ENCODE measurements at places on chromosomes 2 and 18.
A peak's percentile ranks its signal among the peaks of the same experiment; 100 is the strongest.

- no peak for DNase-seq
Observed at GRCh38 chr2:218387369-218388194, 5.5 kb downstream of the SLC11A1 start.

DNA sequence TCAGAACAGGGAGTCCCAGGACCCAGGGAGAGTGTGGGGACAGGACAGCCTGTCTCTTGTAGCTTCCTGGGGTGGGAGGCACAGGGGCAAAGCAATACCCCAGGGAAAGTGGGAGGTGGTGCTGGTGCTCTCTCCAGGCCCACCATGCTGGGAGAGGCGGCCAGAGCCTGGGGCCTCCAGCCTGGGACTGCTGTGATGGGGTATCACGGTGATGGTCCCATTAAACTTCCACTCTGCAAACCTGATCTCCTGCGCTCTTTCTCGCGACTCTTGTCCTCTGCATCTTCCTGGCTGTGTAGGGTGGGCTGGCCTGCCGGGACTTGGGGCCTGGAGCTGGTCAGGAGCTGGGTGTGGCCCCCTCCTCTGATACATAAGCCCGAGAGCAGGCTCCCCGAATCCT is 8.0 kb upstream of the CAPN10 start:
- DNase-seq = no peak

- DNase-seq = no peak
Observed at GRCh38 chr2:239611222-239611795, 210.5 kb upstream of the HDAC4 start.

DNA sequence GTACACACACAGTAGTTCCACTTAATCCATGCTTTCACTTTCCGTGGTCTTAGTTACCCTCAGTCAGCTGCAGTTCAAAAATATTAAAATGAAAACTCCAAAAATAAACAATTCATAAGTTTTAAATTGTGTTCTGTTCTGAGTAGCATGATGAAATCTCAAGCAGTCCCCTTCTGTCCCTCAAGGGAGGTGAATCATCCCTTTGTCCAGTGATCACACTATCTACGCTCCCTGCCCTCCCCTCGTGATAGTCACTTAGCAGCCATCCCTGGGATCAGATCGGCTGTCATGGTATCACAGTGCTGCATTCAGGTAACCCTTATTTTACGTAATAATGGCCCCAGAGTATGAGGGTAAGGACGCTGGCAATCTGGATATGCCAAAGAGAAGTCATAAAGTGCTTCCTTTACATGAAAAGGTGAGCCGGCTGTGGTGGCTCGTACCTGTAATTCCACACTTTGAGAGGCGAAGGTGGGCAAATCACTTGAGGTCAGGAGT is 5.8 kb upstream of the RTN4 start:
- peak; percentile 61 for DNase-seq

DNA sequence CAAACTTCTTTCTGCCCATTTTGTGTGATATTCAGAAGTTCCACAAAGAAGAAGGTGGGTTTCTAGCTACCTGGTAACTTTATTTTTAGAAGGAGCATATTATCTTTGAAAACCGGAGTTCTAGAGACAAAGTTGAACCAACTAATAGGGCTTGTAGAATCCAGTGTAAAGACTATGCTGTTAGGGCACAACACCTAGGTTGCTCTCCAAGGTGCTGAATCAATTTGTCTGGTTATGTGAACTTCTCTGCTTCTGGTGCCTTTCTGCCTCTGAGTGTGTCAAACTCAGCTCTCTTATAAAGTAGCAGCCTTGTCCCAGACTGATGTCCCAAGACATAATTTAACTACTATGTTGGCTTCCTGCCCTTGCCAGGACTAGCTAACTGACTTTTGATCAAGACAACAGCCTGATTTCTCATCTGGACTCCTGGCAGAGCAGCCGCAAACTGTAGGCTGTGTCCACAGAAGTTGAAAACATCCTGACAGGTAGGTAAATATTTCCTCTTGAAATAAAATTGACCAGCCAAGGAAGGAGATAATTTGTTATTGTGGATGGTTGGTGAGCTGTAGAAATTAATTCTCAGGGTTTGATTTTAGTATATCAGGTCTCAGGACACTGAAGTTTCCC is 119.4 kb downstream of the CYRIA start:
- DNase-seq = no peak

- DNase-seq = no peak
Observed at GRCh38 chr2:63051042-63051794, 588 bp downstream of the OTX1 start.

DNA sequence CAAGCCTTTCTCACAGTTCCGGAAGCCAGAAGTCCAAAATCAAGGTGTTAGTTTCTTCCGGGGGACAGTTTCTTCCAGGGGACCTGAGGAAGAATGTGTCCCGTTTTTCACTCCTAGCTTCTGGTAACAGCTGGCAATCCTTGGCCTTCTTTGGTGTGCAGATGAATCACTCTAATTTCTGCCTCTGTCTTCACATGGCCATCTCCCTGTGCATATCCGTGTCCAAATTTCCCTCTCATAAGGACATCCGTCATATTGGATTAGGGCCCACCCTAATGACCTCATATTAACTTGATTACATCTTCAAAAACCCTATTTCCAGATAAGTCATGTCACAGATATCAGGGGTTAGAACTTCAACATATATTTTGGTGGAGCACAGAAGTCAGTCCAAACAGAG is 141.4 kb downstream of the ZEB2 start:
- DNase-seq = no peak

GRCh38 chr2:78260861-78261260 is 738.7 kb upstream of the LRRTM4 start:
- DNase-seq = no peak

DNA sequence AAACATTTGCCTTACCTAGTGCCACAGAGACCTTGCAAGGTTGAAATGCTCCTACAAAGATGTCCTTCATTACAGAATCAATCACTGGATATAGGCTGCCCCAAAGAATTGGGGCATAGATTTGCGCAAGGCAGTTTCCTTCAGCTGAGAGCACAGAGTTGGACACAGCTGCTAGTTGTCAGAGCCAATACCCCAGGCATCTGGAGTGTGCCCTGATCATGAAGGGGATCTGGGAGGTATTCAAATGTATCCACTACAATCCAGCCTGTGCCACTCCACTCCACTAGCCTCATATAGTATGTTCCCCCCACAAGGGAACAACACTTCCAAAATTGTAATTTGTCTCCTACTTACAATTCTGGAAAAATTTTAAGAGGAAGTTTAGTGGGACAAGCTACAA is 62.3 kb upstream of the ITPRID2 start:
- DNase-seq = no peak

GRCh38 chr2:28557389-28558131 is 61.7 kb downstream of the PLB1 start:
- no peak for DNase-seq

- no peak for DNase-seq
Observed at GRCh38 chr2:181025004-181025403, 44.6 kb downstream of the UBE2E3 start.

DNA sequence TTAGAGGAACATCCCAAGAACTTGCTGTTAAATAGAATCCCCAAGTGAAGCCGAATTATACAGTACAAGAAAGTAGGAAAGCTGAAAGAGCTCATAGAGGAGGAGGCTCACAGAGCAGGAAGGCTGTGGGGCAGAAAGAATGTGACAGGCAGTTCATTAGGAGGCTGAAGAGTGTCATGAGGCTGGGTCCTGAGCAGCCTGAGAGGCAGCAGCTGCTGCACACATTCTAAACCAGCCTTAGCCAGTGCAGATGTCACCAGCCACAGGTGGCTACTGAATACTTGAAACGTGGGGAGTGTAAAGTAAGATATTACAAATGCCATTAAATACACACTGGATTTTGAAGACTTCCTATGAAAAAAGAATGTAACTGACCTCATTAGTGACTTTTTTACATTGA is 490.2 kb upstream of the KLHL29 start:
- no peak for DNase-seq

DNA sequence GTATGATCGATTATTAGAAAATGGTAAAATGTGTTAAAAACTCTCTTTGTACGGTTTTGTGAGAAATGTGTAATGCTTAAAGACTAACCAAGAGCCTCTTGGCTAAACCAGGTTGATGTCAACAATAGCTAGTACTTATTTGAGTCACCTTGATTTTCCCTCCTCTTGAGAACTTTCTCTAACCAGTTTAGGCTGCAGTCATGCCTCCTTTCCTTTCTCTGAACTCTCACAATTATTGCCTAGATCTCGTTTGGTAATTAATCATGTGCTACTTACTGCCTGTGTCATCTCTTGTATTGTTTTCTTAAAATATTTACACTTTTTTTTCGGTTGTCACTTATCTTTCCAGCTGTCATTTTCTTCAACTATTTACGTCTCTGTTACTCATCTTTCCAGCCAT is 1.1 kb upstream of the EPC2 start:
- no peak for DNase-seq

DNA sequence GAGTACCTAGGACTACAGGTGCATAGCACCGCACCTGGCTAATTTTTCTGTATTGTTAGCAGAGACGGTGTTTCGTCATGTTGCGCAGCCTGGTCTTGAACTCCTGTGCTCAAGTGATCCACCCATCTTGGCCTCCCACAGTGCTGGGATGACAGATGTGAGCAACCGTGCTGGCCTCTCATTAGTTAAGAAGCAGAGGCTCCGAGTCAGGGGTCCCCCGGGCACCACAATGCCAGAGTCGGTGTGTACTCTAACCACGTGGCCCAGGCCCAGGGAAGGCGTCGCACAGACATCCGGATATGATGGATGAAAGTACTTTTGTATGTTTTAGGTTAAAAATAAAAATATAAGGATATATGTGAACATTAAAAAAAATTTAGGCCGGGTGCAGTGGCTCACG is 28.3 kb upstream of the HPCAL1 start:
- DNase-seq = no peak

DNA sequence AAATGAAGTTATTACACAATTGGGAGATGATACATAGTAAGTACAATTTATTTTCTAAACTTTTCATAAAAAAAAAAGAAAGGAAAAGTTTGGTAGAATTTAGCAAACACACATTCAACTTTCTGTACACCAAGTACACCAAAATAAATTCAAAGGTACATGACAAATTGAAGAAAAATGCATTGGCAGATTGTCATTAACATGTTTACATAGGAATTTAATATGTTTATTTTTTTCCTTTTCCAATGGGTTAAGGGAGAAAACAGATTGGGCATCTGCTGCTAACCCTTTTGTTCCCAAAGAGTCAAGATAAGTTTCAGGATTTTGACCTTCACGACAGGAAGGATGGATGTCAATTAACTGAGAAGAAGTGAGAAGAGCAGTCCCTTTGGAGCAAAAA is 620.4 kb downstream of the XIRP2 start:
- no peak for DNase-seq

DNA sequence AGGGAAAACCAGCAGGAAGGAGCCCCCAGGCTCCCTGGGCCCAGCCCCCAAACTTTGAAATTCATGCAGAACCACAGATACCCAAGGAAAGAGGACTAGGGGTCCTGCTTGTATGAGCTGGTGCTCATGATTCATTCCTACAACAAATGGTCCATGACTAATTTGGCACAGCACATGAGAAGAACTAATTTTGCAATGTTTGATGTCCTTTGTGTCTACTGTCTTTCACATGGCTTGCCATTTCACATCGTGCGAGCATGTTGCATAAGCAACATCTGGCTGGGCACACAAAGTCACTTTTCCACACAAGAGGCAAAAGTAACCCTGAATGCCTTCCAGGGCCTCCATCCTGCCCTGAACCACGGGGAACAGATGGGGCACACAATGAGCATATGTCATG is 149.6 kb upstream of the APCDD1 start:
- DNase-seq = peak; percentile 82

DNA sequence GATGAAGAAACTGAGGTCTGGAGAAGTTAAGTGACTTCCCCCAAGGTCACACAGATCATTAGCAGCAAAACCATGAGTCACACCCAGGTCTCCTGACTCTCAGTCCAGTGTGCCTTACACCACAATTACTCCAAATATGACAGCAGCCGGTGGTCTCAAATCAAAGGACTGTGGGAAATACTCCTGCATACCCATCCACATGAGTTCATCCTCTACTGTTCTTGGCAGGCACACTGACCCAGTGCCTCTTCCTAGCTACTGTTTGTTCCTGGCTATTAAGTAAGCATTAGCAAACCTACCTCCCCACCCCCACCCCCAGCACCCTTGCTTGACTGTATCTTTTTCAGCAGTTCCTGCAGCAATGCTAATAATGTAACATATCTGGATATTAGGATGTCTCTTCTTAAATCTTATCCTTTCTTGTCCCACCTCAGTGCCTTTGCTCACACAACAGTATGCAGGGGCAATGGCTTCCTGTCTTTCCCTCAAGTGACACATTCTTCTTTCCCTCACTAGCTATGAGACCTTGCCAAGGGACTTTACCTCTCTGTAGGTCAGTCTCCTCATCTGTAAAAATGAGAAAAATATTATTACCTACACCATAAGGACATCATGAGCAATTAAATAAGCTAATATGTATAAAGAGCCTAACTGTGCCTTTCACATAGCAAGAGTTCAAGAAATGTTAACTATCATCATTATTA is 46.2 kb downstream of the FAM98A start:
- DNase-seq = no peak

GRCh38 chr2:3132466-3132865 is 245.2 kb downstream of the EIPR1 start:
- DNase-seq = no peak

DNA sequence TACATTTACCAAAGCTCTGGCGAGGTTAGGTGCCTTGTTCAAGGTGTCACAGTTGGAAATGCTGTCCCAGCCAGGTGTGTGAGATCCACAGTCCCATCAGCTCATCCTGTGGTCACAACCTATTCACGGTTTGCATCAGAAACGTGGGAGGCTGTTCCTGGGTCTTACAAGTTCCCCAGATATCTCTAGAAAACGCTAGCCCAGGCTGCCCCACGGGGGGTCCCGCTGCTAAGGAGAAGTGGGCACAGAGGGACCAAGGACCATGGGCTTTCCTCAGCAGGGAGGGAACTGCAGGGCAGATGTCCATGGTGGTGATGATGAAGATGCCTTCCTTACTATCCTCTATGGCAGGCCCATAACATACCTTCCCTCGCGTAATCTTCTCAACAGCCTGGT is 649 bp downstream of the FECH start:
- no peak for DNase-seq

GRCh38 chr2:193442293-193442692 is 1247.6 kb upstream of the TMEFF2 start:
- no peak for DNase-seq

DNA sequence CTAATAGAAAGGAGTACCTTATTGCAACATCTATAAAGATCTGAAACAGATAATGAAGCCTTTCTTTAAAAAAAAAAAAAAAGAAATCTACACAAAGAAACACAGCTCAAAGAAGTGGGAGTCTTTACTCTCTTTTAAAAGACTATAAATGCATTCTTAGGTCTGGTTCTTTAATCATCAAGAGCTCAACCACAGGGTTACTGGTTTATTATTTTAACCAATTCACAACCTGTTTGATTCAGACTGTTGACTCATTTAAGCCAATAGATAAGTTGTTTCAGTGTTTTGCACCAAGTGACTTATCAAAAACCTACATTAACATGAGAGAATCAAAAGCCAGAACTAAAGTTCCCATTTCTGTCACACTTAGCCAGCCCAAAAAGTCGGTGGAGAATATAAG is 93.1 kb downstream of the TCF4 start:
- no peak for DNase-seq

All from fibroblast of the conjunctiva (primary cell).